ENCODE measurements at places on chromosomes 4 and X.

DNA sequence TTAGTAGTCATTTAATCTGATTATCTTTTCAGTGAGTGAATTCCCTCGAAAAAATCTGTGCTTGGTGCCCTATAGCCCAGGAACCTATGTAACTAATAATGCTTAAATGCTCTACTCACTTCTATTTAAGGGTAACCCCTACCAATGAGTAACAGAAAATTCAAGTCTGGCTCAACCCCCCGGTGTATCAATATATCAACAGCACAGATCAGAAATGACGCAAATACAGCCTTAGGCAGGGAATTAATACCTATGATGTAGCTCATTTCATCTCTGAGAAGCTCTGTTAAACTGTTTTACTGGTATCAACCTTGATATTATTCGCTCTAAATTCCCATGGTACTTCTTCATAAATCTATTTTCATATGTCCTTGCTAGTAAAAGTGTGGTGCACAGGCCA lies 28.6 kb downstream of the PDGFC start:
- no peak for DNase-seq

- peak; percentile 52 for DNase-seq
These were observed 17.8 kb upstream of the PAGE2B start for GRCh38 chrX:55056820-55057674.

- DNase-seq, result no peak
These were observed 988.3 kb upstream of the LCORL start for GRCh38 chr4:19009881-19010280.

DNA sequence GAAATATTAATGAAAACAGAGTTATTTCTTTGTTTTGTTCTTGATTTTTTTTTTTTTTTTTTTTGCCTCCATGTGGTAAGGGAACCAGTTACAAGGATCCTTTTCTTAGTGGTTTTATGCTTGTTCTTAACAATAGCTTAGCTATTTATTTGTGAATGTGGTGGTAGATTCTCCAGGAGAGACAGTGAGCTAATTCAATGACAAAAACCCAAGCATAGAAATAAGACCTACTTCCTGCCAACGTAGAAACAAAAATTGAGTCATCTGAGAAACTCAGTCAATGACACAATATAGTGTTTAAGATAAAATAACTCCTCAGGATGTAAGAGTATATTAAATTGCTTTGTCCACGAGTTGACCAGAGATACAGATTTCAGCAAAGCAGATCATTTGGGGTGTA lies 863.8 kb upstream of the PABPC4L start:
- no peak for DNase-seq

- DNase-seq, result no peak
These were observed 109.4 kb downstream of the SCLT1 start for GRCh38 chr4:128983771-128984485.

GRCh38 chr4:76896614-76897535 lies 1.1 kb downstream of the SOWAHB start:
- peak; percentile 22 for DNase-seq

DNA sequence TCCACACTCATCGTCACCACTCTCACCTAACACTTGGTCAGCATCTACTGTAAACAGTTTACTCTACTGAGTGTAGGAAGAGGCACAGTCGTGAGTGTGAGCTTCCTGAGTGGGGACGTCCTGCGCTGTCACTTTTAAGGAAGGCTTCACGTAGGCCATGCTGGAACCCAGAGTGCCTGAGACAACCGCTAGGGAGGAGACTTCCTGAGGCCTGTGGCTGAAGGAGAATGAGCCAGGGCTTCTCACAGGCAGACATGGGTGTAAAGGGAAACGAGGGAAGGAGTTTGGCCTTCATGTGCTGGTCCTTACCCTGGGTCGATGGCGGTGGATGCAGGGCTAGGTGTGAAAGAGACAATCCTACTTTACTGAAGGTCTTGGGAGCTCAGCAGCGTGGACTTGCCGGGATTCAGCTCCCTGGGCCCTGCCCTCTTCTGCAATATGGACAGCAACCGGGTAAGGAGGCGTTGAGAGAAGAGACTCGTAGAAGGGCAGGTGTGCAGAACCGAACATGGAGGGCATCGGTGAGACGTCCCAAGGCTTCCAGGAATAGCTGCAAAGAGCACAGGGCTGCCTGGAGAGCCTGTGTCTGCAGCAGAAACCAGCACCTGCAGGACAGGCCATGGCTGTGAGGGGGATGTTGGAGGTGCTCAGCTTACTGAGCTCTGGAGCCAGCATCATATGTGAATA lies 48.7 kb upstream of the TLR3 start:
- DNase-seq, result no peak

DNA sequence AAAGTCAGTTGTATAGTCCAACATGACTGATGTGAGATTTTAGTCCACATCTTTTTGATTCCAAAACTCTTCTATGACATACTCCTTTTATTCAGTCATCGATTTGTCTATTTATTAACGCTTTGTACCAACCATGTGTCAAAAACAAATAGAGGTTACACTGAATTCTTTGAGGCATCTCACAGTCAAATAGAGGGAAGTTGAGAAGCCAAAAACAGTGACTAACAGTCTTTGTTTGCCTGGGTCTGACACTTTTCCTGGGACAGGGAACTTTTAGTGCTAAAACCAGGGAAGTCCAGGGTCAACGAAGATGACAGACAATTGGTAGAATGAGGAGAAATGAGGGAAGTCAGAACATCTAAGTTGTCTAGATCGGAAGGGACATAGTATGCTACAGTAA lies 169.9 kb upstream of the HS3ST1 start:
- DNase-seq, result no peak

- peak; percentile 22 for DNase-seq
These were observed 16.9 kb downstream of the RASSF6 start for GRCh38 chr4:73603271-73603710.

DNA sequence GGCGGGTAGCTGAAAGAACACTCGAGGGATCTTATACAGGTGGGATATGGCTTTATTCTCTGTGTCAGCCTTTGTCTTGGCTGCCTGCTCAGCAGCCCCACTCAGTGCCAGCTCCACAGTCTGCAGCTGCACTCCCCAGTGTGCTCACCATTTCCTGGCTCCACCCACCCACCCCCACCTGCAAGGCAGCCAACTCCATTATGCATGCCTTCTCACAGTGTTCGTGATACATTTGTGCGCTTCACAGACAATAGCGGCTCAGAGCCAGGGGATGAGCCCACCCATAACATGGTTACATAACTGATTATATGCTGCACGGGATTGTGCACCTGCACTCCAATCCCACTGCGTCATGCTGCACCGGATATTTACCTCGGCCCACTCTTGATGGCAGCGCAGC lies 8.8 kb upstream of the TMEM128 start:
- peak; percentile 15 for DNase-seq

DNA sequence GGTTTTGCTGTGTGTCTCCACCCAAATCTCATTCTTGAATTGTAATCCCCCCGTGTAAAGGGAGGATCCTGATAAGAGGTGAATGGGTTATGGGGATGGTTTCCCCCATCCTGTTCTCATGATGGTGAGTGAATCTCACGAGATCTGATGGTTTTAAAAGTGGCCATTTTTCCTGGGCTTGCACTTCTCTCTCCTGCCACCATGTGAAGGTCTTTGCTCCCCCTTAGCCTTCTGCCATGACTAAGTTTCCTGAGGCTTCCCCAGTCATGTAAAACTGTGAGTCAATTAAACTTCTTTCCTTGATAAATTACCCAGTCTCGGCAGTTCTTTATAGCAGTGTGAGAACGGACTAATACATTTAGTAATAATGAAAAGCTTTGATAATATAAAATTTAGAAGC lies 46.9 kb downstream of the ANTXR2 start:
- DNase-seq, result no peak

DNA sequence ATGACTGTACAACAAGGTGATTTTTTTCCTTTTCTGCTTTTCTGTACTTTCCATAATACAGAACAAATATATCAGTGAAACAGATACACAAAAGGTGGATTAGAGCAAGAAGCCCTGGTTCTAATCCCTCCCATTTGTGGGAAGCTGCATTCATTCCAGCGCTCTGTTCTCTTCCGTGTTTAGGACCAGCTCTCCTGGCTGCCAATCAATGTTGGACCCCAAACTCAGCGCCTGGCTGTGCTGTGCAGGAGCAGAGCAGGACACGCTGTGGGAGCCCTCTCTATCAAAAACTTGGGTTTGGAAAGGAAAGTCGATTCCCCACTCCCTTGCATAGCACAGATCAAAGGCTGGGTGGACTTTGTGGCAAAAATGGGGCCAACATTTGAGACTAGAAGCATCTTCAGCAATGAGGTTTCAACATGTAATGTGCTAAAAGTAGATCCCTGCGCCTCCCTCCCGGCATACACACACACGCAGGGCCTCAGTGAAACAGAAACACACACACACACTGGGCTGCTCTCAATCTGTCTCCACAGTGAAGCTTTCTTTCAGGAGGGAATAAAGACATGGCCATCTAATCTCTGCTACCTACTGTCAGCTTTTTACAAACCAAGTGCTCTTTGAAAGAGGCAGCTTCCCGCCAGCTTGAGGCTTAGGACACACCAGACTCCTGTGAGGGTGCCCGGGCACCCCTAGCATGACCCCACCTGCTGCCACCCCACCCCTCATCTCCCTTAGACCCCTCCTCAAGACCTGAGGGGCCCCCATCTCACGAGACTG lies 12.2 kb downstream of the WDR1 start:
- no peak for DNase-seq

DNA sequence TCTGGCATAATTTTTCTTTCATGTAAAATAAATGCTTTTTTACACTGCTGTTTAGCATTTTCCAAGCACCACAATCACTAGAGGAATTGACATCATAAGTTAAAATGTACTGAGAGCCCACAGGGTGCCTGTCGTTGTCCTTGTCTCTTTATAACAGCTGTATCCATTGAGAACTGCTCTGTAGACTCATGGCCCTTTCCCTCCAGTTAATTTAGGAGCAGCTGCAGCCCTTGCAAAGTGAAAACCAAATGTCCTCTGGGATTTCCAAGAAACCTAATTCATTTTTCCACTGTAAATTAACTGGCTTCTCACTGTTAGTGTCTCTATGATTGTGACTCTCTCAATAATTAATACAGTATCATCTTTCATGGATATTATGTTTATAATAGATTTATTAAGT lies 185.9 kb downstream of the SLC4A4 start:
- no peak for DNase-seq

DNA sequence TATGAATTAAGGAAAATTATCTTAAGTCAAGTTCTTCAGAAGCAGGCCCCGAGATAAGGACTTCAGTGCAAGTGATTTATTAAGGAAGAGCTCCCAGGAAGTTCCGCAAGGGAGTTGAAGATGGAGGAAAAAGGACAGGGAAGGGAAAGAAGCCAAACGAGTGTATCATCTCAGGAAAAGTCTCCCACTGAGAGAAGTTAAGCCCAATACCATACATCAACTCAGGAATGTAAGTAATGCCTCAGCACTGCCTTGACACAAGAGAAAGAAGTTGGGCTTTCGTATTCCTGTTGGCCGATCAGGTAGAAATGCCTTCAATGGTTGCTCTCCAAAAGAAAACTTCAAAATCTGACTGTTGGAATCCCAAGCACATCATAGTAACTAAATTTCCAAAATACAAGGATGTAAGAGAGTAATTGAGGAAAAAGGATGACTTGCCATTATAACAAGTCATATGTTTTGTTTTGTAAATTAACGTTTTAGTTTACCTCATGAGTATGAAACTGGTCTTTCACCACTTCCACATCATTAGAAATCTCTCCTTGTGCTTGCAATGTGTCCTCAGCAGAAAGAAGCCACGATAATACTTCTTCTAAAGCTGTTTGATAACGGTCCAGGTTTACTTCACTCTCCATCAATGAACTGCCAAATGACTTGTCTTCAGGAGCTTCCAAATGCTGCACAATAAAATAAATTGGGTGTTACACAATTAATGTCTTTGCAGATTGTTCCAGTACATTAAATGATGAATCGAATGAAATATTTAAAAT lies 566.7 kb downstream of the DMD start:
- no peak for DNase-seq

- DNase-seq, result no peak
These were observed 148.3 kb upstream of the ANXA10 start for GRCh38 chr4:167943872-167944505.

Data from hematopoietic multipotent progenitor cell treated with erythropoietin and hydrocortisone succinate and interleukin-3 and kit ligand, for 4 days (in vitro differentiated cells).